ENCODE measurements at places on chromosomes 1 and 21.

DNA sequence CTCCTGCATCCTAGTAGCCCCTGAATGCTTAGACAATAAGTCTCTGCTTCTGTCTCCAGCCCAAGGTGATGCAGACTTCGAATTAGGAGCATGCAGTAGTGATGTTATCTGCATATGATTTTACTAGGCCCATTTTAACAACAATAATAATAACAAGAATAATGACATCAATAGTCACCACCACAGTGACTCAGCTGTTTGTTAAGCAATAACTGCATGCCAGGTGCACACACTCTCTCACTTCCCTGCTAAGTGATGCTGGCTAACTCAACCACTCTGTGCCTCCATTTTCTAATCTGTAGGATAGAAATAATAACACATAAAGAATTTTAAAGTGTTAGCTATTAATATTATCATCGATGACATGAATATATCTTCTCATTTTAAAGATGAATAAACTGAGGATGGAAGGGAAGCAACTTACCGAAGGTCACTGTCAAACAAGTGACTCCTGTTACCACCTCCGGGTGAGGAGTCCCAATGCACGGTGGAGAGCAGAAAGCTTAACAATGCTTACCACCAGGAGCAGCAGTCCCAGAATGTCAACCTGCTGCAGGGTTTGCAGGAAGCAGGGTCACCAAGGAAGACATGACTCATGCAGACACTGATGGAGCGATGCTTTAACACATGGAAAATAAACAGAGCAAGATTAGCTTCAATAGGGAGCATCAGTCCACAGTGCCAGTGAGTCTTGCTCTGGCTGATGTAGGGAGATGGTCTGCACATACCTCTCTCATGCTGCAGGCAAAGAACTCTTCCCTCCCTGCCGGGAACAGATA is 290.2 kb downstream of the SPATA17 start:
- no peak for DNase-seq

GRCh38 chr1:169107603-169108208 is 1.2 kb downstream of the ATP1B1 start:
- DNase-seq: no peak

DNA sequence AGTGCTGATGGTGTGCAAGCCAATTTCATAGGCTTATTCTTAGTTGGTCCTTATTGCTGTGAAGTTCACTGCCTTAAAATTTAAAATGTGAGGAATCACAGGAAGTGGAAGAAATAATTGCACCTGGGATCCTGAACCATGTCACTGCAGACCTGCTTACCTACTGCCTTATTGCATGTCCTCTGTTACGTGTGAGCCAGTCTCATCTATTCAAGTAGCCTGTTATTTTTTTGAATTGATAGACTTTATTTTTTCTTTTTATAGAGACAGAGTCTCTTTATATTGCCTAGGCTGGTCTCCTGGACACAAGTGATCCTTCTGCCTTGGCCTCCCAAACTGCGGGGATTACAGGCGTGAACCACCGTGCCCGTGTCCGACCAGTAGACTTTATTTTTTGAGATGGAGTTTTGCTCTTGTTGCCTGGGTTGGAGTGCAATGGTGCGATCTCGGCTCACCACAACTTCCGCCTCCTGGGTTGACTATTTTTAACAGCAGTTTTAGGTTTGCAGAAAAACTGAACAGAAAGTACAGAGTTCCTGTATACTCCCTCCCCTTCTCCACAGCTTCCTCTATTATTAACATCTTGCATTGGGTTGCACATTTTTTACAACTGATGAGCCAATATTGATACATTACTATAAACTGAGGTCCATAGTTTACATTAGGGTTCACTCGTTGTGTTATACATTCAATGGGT is 14.0 kb upstream of the DISC1 start:
- no peak for DNase-seq

- peak; percentile 38 for DNase-seq
These were observed 21.6 kb upstream of the POFUT2 start for GRCh38 chr21:45309069-45309986.

DNA sequence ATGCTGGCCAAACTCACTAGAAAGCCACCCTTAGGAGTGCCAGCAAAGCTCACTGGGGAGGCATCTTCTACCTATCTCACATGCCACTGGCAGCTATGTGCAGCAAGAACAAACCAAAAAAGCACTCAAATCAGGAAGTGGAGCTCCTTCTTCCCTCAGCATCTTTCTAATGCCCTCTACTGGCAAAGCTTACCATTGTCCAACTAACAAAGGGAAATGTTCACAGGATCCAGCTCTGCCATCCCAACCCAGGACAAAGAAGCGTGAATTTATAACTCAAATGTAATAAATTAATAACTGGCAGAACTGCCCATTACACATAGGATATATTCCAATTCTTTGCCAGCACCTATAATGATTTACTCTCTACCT is 38.9 kb downstream of the LEPR start:
- DNase-seq: peak; percentile 15

DNA sequence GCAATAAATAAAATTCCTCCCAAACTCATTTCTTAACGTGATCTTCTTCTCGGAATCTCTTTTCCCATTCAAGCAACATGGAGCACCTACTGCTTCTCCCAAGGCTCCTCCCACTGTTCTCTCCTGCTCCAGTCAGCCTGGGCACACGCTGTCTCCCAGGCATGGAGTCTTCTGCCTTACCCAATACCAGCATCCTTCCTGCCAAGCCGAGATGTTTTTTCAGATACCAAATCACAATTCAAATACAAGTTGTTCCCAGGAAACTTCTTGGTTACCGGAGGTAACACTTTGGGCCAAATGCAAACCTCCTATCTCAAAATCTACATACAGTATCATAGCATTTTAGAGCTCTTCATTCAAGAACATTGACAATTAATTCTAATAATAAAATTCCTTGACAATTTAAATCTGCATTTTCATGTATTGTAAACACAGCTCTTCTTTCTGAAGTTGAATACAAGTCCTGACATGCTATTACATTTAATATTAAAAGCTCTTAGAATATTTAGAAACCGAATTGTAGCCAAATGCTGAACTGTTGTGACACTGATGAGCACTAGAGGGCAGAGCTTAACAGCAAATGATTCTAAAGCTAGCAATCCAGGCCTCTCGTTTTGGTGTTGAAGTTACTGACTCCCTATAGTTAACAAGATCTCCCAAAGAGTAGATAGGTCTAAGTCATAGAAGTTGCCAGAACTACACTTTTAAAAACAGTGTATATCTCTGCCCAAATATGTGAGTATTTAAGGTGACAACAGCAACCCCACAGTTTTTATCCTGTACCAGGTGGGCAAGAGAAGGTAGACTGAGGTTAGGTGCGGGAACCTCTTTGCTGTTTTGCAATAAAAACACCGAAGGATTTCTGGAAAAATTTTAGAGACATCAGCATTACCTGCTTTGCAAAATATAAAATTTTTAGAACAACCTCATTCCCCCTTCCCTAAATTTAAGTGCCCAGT is 52.3 kb downstream of the BCAR3 start:
- DNase-seq: peak; percentile 44

GRCh38 chr21:28669321-28669720 is 323.4 kb downstream of the LTN1 start:
- DNase-seq: no peak

DNA sequence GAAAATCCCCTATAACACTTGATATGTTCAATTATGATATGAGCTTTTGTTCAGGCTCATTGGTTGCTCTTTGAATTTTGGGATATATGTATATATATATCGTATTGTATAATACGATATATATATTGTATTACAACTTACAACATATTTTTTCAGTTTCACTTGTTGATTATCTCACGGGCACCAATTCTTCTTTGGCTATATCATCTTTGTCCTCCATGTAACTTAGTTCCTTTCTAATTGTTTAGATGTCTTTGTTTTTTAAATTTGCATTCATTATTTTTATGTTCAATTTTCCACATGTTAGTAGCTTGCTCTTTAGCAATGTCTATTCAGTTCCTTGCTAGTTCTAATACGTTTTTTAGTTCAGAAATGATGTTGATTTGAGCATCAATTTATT is 150.0 kb downstream of the BACH1 start:
- DNase-seq: no peak

Measured in COLO829 (cell line).